Posterior cingulate gyrus (tissue), 11 donors: ENCODE measurements at places on chromosomes 6 and 20.

GRCh38 chr6:139194740-139195139 lies 59.9 kb downstream of the HECA start:
- no peak for DNase-seq

DNA sequence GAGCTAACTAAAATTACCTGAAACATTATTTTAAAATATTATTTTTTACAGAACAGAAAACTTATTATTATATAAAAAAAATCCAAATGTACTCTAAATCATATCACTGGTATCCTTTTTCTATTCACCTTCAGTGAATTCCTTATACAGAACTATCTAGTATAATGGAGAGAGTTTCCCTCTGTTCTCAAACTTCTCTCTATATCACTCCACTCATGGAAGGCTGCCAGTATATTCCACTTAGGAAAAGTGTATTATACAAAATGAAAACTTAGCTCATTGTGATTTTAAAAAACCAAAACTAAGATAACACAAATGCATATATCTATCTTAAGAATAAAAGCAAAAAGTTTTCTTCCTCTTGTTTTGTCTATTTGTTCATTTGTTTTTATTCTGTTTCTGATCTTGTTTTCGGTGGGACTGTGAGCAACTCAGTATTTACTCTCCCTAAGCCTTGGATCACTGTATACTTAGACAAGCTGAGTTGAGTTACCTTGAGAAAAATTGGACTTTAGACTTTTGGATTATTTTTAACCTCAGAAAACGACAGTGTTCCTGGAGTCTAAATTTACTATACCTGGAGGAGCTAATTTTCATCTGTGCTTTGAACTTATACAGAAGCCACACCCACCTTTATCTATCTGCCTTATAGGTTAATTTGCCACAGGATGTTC lies 61.4 kb downstream of the GPR63 start:
- no peak for DNase-seq

DNA sequence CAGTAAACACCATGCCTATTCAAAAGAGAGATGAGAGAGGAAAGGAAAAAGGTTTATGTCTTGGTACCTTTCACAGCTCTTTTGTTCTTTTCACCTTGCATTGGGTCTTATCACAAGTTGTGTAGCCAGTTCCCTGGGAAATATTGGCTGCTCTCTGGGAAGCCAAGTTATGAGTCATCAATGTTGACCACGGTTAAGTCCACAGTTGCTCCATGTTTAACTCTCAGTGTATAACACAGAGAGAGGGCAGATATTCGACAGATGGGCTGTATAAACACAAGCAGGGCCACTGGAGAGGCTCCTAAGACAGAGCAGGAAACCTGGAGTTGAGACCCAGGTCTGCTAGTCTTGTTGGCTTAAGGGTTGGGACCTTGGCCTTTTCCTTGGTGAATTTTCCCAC lies 718.6 kb downstream of the QKI start:
- no peak for DNase-seq

DNA sequence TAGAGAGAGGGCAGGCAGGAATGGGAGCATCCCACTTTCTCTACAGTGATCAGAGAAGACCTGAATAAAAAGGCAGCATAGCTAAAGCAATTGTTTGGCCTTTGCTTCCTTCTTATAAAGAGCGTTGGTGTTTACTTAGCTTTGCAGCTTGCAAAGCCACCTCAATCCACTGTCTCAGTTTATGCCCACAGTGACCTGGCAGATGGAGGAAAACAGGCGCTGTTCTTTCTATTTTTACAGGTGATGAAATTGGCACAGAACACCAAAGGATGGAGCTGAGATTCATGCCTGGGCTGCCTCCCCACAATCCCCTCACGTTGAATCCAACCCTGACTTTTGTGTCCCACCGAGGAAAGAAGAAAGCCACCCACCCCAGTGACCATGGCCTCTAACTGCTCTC lies 130.5 kb downstream of the TTLL2 start:
- no peak for DNase-seq

GRCh38 chr6:73339340-73339739 lies 14.7 kb downstream of the DPPA5 start:
- no peak for DNase-seq

GRCh38 chr6:118876814-118877213 lies 17.1 kb upstream of the ASF1A start:
- no peak for DNase-seq
